ENCODE measurements at places on chromosomes 3 and 15.

DNA sequence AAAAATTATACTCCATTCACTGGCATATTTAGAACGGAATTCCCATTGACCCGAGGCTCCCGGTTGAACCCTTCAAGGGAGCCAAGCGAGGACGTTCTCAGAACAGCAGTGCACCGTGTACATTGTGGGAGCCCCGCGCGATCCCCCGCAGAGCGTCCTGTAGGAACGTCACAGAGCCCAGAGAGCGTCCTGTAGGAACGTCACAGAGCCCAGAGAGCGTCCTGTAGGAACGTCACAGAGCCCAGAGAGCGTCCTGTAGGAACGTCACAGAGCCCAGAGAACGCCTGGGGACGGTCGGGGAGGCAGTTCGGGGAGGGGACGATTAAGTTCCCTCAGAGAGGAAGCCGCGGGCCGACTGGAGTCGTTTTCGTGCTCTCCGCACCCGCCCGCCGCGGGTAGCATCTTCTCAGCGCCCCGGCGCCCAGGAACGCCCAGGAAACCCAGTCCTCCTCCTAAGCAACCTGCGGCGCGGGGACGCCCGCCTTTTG is 506 bp upstream of the ATP1B3 start:
- DNase-seq, result peak; percentile 71

DNA sequence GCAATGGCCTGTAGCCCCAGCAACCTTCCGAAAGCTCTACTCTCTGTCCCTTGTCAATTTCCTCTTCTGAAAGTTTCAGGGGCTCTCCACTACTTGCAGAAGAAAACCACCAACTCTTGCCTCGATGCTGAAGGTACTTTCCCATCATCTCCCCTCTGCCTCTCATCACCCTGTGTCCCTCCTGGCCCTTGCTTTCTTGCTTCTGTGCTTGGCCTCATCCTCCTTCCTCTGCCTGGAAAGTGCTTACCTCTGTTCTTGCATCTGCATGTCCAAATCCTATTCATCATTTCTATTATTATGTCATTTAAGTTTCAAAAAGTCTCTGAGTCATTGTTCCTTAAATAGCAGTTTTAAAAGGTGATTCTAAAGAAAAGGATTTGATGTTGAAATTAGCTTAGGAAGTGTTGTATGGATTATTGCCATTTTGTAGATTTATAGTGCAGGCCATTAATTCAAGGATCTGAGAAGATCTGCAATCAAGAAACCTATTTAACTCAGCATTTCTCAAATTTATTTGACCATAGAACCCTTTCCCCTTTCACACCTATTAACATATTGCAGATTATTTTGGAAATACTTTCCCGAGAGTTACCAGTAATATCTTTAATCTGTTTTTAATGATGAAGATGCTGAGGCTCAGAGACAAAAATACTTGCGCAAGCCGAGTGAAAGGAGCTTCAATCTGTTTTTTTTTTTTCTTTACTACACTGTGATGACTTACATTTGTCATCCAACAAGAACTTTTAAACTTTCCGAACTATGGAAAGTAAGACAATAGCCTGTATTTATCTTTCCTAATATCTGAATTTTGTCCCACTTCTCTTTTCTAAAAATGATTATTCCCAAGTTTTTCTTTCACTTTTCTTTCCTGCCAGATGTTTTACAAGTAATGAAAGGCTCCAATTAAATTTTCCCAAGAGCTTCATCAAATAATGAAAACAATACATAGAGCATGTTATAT is 22.3 kb upstream of the CFAP161 start:
- no peak for DNase-seq

GRCh38 chr15:40982855-40983254 is 29.6 kb downstream of the CHAC1 start:
- no peak for DNase-seq

DNA sequence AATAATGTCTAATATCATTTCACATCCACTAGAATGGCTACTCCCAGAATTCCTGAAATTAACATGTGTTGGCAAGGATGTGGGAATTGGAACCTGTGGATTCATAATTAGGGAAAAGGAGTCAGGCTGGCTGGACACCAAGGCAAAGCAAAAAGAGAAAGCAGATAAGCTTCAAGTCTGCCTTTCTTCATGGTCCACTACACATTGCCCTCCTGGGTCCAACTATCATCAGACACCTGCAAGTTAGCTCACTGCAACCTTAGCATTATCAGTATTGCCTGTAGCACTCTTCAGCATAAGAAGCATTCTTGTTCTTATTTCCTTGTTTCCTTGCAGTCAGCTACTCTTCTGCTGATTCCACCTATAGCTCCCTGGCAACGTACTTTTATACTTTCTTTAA is 124.3 kb downstream of the ZNF280D start:
- no peak for DNase-seq

DNA sequence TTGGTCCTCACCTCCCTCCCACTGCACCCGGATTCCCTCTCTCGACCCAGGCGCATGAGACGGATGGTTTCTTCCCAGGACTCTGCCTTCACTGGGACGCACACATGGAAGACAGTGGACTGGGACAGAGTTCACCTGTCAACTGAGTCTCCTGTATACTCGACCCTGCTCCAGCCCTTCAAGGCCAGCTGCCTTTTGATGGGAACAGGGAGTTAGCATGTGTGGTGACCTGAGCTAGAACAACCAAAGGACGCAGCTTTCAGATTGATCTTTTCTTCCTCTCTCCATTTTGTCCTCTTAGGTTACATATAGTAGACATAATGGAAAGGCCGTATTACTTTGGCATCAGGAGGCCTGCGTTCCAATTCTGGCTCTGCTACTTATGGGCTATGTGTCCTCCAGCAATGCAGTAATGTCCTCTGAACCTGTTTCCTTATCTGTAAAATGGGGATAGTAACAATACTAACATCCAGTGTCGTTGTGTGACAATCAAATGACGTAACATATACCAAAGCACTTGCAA is 94.1 kb downstream of the PEX5L start:
- DNase-seq, result no peak

Data from stimulated activated CD4-positive, alpha-beta T cell treated with anti-CD3 and anti-CD28 coated beads, Interleukin-2, amount 100 ng/mL, for 24 hours (primary cell).